ENCODE measurements at places on chromosomes 11 and 22. TPM values are rescaled to one million over a fixed set of nuclear protein-coding genes. Genes with fewer than 3 reads are reported as not detected.

Gene DDX10
- total RNA-seq, result 38.5 TPM

DNA sequence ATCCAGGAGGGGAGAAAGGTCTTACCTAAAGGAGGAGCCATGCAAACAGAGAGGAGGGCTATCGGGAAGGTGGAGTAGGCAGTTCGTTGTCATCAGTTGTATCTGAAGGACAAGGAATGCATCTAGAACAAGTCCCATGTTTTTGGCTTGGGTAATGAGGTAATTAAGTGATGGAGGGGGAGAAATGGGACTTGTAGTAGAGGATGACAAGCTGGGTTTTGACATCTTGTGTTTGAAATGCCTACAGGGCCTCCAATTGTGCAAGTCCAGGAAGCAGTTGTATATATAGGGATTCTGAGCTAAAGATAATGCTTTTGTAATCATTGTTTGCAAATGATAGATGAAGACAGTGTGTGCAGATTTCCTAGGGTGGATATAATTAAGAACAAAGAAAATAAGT lies 622.8 kb downstream of the NTM start:
- no peaks in the 10 kb centered on the region for H3K36me3 ChIP-seq
- H3K27ac ChIP-seq, result no peak overlapping the region
- H3K27me3 ChIP-seq, result peaks cover 49% of the 10 kb centered on the region
- H3K4me3 ChIP-seq, result no peak overlapping the region

DNA sequence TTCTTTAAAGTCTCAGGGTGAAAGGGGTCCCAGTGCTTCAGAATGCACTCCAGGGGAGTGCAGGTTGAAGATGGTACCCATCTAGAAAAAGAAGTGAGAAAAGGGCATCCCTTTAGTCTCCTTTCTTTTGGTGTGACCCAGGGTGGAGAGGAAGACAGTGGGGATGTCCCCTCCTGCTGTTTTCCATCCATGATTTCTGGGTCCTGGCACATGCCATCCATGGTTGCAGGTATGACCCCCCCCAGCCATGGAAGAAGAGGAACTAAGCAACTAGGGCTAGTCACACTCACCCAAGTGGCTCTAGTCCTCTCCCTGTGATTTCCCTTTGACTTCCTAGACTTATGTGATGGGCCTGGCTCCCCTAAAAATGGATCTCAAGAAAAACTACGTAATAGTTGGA lies 15.9 kb upstream of the EI24 start:
- peaks cover 12% of the 10 kb centered on the region for H3K36me3 ChIP-seq
- no peak overlapping the region for H3K27ac ChIP-seq
- no peaks in the 10 kb centered on the region for H3K27me3 ChIP-seq
- no peak overlapping the region for H3K4me3 ChIP-seq
- H3K4me1 ChIP-seq, result no peaks in the 10 kb centered on the region
- no peak for DNase-seq

GRCh38 chr11:33689085-33689484 lies 11.5 kb downstream of the C11orf91 start:
- no peaks in the 10 kb centered on the region for H3K36me3 ChIP-seq
- H3K27ac ChIP-seq, result no peak overlapping the region
- H3K27me3 ChIP-seq, result no peaks in the 10 kb centered on the region
- peaks cover 32% of the 10 kb centered on the region for H3K4me1 ChIP-seq
- H3K4me3 ChIP-seq, result no peak overlapping the region

GRCh38 chr11:91446267-91446666 lies 778.4 kb upstream of the FAT3 start:
- no peaks in the 10 kb centered on the region for H3K36me3 ChIP-seq
- H3K4me3 ChIP-seq, result no peak overlapping the region
- no peak for DNase-seq
- H3K4me1 ChIP-seq, result no peaks in the 10 kb centered on the region
- no peak overlapping the region for H3K27ac ChIP-seq
- H3K27me3 ChIP-seq, result no peaks in the 10 kb centered on the region

Measured in mesothelial cell of epicardium (in vitro differentiated cells).